Activated T-cell treated with anti-CD3 and anti-CD28 coated beads, Interleukin-2, amount 50 U/mL, for 72 hours (primary cell): ENCODE measurements at places on chromosomes 3 and 15. TPM values are rescaled to one million over a fixed set of nuclear protein-coding genes. Genes with fewer than 3 reads are reported as not detected.
A peak's percentile ranks its signal among the peaks of the same experiment; 100 is the strongest.

SUCNR1 gene
- 0.05 TPM for total RNA-seq

FBN1 gene
- total RNA-seq = 0.79 TPM

GOLGA6A gene
- total RNA-seq = 0.46 TPM

GRCh38 chr15:60059186-60059585, 55.1 kb downstream of the FOXB1 start:
- H3K36me3 ChIP-seq = peaks cover 17% of the 10 kb centered on the region

DNA sequence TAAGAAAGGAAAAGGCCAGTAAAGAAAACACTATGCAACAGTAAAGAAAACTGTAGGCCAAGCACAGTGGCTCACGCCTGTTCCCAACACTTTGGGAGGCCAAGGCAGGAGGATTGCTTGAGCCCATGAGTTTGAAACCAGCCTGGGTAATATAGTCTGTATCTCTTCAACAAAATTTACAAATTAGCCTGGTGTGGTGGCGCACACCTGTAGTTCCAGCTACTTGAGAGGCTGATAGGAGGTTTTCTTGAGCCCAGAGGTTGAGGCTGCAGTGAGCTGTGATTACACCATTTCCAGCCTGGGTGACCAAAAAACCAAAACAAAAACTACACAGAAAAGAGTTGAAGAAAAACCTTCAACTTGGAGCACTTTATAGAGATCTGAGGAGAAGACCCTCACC, 31.8 kb downstream of the DAG1 start:
- no peak overlapping the region for H3K4me3 ChIP-seq
- no peaks in the 10 kb centered on the region for H3K27me3 ChIP-seq
- peaks cover 21% of the 10 kb centered on the region for H3K4me1 ChIP-seq
- no peaks in the 10 kb centered on the region for H3K36me3 ChIP-seq
- no peak for DNase-seq

DNA sequence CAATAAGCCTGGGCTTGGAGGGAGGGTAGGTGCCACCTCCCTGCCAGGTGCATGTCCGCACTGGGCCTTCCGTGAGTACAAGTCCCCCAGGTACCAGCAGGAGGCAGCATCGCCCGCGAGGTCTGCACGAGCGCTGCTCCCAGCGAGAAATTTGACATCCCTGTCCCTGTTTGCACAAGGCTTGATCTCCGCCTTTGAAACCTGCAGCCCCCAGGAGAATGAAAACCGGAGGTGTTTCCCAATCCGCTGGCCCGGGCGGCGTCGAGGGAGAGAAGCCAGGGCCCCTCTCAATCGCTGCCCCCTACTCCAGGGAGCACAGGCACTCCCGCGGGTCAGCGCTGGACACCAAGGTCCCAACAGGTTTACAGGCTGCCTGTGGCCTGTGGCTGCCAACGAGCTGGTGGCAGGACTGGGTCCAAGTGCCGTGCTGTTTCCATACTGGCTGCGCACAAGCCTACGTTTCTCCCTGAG, 961 bp downstream of the HAPLN3 start:
- DNase-seq = peak; percentile 89
- H3K4me1 ChIP-seq = peaks cover 46% of the 10 kb centered on the region
- H3K27ac ChIP-seq = no peak overlapping the region
- peaks cover 5% of the 10 kb centered on the region for H3K36me3 ChIP-seq

DNA sequence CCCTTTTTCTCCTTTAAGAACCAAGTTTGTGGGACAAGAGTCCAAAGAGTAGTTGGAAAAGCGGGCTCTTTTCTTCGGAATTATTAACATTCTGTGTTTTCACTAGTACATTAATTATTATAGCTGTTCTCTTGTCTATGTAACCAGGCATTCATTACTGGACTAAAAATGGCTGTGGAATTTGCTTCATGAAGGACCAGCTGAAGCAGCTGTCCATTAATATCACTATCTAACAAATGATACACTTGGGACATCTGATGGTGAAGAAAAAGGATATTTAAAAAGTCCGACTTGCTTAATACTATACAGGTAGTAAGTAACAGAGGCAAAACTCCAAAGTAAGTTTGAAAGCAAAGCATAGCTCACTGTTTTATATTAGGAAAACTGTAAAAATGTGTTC, 728.9 kb upstream of the DPPA4 start:
- no peak overlapping the region for H3K27ac ChIP-seq
- H3K4me1 ChIP-seq = peaks cover 17% of the 10 kb centered on the region
- no peak for DNase-seq
- H3K36me3 ChIP-seq = no peaks in the 10 kb centered on the region
- H3K27me3 ChIP-seq = no peaks in the 10 kb centered on the region
- H3K4me3 ChIP-seq = no peak overlapping the region

- no peak for DNase-seq
- H3K4me3 ChIP-seq = peak within 1 kb of the TSS; percentile 72
- H3K4me1 ChIP-seq = peaks cover 6% of the 10 kb centered on the region
- H3K36me3 ChIP-seq = peaks cover 1% of the 10 kb centered on the region
- H3K27ac ChIP-seq = no peak within 1 kb of the TSS
Observed at GRCh38 chr3:54122324-54123002, at the start of gene CACNA2D3. Gene CACNA2D3 (plus strand): TSS chr3:54122552.
